ENCODE measurements at places on chromosomes 12 and 14. TPM values are rescaled to one million over a fixed set of nuclear protein-coding genes. Genes with fewer than 3 reads are reported as not detected.

DNA sequence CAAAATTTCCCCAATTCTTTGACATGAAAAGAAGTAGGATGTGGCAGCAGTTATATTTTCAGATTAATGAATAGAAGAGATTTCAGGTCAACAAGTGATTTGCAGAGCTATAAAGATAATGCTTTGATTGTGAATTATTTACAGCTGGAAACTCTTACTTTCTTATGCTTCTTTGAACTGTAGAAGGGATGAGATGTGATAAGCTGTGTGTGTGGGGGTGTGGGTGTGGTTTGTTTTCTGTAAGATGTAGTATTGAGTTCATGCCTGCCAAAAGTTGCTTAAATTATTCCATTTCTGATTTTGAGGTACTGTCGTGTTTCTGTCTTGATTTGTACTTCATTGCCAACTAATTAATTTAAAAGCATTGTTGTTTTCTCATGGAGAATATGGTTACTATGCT is 22.7 kb downstream of the AEBP2 start:
- no peak for DNase-seq

DNA sequence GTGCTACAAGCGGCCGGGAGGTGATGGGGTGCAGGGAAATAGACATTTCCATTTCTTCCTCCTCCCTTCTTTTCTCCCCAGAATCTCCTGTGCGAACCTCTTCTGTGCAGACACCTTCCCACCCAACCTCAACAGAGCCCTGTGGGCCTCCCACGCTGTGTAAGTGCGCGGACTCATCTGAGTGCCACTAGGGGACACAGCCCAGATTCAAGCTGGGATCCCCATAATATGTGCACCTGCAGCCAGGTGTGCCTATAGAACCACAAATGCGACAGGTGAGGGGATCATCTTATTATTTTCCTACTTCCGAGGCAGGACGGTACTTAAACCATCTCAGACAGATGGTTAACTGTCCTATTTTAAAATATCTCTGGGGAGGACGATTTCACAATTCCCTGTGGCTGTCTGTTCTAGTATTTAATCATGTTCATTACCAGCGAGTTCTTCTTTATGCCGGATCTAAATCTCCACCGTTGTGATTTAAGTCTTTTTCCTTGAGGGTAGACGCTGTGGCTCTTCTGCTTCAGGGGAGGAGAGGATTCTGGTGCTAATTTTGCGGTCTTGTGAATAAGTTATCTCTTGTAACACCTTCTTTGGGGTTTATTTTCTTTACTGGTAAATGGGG is 17.2 kb upstream of the CACNA1C start:
- no peak for DNase-seq

- no peak for DNase-seq
Observed at GRCh38 chr12:123942238-123942653, 30.4 kb downstream of the CCDC92 start.

GRCh38 chr14:103512701-103513611 is 9.7 kb downstream of the CKB start:
- DNase-seq, result peak; percentile 64

DNA sequence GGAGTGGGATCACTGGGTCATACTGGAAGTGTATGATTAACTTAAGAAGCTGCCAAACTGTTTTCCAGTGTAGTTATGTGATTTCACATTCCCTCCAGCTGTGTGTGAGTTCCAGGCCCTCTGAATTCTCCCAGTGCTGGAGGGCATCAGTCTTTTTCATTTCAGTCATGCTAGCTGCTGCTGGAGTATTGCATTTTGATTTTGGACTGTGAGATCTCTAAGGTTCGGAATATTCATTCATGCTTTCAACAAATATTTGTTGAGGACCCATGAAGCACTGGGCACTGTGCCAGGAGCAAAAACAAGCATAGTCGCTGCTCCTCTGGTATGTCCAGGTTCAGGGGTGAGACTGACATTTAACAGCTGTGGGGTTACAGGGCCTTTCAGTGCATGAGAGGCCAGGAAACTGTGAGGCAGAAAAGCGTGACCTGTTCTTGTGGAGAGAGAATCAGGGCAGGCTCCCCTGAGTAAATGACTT is 133.2 kb downstream of the SCARB1 start:
- DNase-seq, result peak; percentile 60

DNA sequence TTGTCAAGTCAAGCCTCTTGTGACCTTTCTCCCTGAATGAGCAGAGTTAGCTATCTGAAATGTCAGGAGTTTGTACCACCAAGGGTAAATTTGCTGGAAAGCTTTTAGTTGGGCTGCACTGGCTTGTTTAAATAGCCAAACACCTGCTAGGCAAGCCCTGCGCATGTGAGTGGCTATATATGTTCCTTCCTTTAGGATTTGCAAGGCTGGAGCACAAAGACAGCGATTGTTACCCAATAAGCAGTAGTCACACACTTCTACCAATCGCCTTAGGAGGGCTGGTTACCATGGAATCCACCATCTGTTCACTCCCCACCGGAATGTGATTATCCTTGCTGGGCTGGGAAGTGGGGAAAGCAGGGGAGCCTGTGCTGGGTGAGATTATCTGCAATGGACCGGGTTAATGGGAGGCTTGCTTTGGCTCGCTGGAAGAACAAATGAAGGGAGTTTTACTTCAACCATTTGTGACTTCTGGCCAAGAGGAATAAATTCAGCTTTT is 102.5 kb downstream of the FGD4 start:
- DNase-seq, result peak; percentile 22

DNA sequence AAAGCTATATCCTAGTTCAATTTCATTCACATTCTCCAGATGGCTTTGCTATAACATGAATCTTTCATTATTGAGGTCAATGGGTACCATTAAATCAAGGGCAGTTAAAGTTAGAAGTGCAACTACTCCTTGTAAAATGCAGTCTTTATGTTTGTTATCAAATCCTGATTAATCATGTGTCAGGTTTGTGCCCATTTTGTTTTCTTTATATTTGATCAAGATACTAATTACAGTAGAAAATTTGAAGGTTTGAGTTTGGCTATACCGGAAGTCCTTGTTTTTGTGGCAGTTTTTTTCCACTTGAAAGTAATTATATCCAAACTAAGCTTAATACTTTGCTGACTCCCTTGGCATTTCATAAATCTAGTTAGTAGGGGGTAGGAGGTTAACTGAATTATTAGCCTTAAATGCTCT is 513.0 kb downstream of the DIO2 start:
- no peak for DNase-seq

DNA sequence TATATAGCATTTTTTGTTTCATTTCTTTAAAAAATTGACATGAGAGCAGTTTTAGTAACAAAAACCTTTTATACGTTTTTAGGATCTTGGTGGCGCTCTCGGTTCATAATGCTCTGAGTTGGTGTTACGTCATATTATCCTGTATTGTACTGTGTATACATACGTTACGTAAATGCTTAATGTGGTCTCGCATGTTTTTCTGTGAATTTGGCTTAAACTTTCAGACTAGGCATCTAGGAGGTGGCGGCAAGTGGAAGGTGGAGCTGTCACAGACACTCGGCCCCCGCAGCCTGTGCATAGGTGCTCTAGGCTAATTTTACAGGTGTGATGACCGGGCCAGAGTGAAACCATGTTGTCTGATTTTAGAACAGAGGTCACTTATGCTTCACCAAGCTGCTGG is 60.0 kb downstream of the PPP2R5C start:
- no peak for DNase-seq

- peak; percentile 88 for DNase-seq
Observed at GRCh38 chr12:47819896-47820630, at the start of gene HDAC7. HDAC7 (minus strand) TSS chr12:47819903; CDS start chr12:47819785, 118 bp downstream.

DNA sequence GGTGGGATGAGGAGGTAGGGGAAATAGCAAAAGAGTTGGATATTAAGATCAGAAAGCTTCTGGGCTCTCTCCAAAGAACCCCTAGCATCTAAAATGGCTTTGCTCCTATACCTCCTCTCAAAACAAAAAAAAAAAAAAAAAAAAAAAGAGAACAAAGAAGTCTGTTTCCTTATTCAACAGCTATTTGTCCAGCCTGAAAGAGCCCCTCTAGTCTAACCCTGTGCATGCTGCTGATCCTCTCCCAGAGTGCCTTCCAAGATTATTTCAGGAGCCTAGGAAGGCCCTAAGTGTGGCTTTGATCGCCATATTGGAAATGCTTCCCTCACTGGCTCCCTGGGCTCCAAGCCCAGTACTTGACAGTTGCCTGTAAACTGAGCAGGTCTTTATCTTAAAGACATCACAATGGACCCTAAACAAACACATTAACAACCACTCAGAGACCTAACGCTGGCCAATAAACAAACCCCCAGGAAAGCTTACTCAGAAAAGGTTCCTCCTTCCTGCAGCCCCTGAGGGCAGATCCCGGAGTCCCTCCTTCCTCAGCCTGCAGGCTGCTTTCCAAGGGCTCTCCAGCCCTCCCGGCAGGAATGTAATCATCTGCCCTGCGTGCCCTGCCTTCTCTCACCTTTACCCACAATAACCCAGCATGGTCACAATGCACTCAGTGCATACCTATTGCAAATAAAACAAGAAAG is 17.4 kb upstream of the COL2A1 start:
- no peak for DNase-seq

- peak; percentile 28 for DNase-seq
Observed at GRCh38 chr12:94263011-94263811, 114.8 kb downstream of the PLXNC1 start.

DNA sequence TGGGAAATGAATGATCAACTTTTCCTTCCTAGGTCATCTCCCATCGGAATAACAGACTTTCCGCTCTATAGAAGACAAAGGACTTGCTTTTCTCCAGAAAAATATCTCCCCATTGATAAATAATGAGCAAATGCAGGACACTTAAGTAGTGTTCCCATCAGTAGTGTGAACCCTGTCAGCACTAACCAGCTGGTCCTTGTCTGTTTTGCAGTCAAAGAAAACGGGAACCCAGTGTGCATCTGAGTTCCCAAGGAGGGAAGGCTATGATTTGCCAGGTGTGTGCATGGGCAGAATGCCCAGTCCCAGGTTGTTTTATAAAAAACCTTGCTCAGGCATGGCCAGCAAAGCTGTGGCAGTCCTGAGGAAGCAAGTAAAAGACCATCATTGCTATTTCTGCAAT is 256.5 kb upstream of the HMGA2 start:
- no peak for DNase-seq

DNA sequence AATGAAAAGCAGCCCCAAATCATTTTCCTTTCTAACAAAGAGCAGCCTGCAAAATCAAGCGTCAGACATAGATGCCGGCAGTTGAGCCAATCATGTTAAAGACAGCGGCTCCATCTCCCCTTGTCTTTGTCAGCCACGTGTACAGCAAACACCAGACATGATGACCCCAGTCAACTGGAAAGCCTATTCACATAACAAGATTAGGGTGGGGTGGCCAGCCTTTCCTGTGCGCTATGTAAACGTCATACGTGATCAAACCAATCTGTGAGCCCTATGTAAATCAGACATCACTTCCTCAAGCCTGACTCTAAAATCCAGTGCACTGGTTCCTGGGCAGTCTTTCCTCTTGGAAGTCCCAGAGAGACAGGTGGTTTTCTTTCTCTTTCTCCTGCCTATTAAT is 9.9 kb upstream of the FICD start:
- DNase-seq, result no peak

GRCh38 chr12:113650476-113650875 is 178.8 kb upstream of the LHX5 start:
- no peak for DNase-seq

DNA sequence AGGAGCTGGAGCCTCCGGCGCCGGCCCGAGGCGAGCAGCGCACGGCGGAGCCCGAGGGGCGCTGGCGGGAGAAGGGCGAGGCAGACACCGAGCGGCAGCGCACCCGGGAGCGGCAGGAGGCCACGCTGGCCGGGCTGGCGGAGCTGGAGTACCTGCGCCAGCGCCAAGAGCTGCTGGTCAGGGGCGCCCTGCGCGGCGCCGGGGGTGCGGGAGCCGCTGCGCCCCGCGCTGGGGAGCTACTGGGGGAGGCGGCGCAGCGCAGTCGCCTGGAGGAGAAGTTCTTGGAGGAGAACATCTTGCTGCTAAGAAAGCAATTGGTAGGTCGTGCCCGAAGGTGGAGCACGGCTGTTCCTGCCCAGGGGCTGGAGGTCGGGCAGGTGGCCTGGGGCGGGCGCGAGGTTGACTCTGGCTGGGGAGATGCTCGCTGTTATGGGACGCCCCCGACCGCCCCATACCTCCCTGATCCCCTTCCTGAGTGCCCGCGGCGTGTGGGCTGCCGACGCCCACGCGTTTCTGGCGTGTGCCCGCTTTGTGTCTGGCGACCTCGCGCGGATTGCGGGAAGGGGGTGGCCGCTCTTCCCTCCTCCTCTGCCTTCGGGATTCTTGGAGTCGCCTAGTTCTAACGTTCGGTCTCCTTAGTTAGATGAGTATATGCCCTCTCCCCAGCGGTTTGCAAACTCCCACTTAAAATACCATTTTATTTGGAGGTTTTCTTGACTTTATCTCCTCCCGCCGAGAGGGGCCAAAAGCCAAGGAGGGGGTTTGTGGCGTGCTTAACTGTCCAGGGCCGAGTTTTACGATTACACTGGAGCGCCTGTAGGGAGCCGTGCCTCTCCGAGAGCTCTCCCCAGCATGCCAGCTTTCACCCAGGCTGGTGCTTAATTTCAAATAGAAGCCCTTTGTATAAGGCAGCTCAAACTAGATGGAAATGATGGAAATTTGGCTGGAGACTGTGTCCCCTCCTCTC is 752 bp downstream of the DACT1 start:
- DNase-seq, result peak; percentile 25

DNA sequence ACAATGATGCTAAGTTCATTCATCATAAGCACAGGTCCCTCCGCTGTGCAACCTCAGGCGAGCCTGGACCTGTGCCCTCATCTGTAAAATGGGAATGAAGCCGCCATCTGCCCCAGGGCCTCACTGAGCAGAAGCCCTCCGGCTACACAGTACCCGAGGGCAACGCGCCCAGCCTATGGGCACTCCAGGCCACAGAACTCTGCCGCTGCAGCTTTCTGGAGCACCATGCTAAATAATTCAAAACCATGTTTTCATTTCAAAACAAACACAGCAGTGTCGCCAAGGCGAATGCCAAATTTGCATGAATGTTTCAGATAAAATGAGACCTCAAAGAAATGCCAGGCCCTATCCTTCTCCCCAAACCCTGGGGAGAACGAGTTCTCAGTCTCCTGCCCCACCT is 4.0 kb downstream of the NCOR2 start:
- DNase-seq, result no peak

DNA sequence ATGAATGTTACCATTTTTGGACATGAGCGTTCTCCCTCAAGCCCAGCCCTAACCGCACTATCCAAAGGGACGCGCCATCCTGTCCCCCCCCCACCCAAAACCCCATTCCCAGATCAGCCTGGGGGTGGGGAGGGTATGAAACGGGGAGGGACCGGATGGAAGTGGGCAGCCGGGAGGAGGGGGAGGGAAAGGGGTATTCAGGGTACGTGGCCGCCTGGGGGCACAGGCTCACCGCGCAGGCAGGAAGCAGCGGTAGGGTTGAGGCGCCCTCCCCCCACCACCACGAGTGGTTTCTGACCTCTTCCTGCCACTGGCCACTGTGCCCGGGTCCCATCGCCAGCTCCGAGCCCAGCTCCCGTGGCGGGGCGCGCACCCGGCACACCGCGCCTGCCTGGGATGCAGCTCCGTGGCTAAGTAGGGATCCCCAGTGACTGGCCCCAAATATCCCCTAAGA is 1.4 kb downstream of the ACTN1 start:
- DNase-seq, result peak; percentile 82

The AKAP3 gene
- 1.3 TPM for total RNA-seq

The CCDC184 gene
- total RNA-seq, result 2.4 TPM

The SERPINA5 gene
- under 0.01 TPM for total RNA-seq

The NRXN3 gene
- 4.5 TPM for total RNA-seq

The PZP gene
- not detected for total RNA-seq

The C14orf180 gene
- total RNA-seq, result not detected

The SMARCD1 gene
- 54.6 TPM for total RNA-seq

The WNT1 gene
- not detected for total RNA-seq

The RPS6KL1 gene
- 3.0 TPM for total RNA-seq

The GPR137C gene
- not detected for total RNA-seq

The IGF1 gene
- total RNA-seq, result 3.6 TPM

Measured in uterus (tissue), 4 donors.